ENCODE measurements at places on chromosomes 11 and 22.

DNA sequence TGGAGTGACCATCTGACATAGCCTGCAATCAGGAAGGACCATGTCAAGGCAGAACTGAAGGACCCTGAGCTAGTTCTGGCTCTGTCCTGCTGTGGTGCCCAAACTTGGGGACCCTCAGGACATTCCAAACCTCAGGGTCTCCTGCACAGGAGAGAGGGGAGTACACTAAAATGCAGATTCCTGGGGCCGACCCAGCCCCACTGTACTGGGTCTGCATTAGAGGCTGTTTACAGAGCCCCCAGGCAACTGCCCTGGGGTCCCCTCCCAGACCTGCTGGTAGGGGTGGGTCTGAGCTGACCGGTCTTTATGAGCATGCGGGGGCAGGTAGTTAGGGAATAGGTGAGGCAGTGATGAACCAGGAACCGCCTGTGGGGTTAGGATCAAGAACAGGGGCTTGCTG lies 6.8 kb downstream of the TRPM5 start:
- DNase-seq = no peak

DNA sequence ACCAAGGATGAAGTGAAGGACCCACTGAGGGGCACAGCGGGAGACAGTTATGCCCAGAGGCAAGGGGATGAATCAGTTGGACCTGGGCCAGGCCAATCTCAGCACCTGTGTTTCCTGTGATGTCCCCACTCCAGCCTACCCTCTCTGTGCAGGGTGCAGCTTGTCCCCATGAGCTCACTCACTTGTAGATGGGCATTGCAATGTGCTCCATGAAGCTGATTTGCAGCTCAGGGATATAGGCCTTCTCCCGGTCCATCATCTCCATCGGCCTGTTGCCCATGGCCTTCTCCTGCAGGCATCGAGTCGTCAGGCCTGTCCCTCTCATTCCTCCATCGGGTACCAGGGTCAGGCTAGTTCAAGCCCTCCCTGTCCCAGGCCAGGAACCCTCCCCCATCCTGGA lies 96.2 kb downstream of the PDE2A start:
- no peak for DNase-seq

GRCh38 chr22:25710501-25710900 lies 31.5 kb upstream of the MYO18B start:
- DNase-seq = no peak

- no peak for DNase-seq
Measured at GRCh38 chr11:134069426-134070341, 812 bp downstream of the JAM3 start.

- no peak for DNase-seq
Measured at GRCh38 chr11:40029391-40029790, 1430.1 kb downstream of the LRRC4C start.

GRCh38 chr11:80024119-80024518 lies 583.3 kb upstream of the TENM4 start:
- DNase-seq = no peak

DNA sequence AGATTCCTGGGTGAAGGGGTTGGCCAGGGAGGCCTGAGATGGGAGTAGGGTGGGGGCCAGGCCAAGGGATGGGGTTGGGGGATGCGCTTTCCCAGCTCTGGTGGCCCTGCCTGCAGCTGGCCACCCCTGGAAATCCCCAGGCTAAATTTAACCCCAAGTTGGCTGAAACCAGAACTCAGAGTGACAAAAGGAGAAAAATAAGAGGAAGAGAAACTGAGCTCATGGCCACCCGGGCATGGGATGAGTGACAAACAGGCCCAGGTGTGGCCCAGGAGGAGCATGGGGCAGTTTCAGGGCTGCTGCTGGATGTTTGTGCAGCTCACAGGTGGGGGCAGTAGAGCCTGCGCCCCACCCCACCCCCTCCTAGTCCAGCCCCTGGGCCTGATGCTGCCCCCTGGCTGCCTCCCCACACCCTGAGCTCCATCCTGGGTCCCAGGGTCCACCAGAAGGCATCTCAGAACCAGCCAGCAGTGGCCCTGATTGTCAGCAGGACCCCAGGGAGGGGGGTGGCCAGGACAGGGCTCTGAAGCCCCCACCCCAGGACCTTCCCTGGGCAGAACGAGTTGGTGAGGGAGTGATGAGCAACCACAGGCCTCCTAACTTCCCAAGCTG lies 48.0 kb downstream of the IGLL5 start:
- no peak for DNase-seq

DNA sequence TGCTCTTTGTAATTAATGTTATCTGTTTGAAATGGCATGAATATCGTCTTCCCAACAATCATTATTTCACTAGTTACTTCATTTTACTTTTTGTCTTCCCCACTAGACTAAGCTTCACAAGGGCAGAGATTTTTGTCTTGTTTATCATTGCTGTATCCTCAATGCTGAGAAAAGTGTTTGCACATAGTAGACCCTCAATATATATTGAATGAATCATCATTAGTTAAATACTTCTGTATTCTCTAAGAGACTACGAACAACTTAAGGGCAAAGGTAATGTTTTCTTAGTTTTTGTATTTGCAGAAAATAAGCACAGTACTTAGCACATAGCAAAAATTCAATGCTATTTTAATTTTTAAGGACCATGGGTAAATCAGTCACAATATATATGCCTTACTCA lies 95.9 kb downstream of the CCDC73 start:
- no peak for DNase-seq

DNA sequence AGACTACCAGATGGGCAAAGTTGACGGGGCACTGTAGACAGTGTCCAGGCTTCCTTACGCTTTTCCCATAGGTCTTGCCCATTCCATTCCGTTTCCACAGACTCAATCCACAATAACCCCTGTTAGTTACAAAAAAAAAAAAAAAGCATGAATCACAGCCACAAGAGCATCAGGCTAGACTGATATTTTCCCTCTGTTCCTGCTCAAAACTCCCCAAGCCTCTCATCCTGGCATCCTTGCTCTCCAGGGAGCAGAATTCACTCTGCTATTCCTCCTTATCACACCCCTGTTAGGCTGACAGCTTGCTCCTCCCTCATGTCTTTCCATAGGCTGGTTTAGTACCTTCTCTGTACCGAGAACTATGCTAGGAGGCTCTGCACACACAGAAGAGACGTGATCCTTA lies 42.2 kb downstream of the TMEM123 start:
- DNase-seq = no peak

DNA sequence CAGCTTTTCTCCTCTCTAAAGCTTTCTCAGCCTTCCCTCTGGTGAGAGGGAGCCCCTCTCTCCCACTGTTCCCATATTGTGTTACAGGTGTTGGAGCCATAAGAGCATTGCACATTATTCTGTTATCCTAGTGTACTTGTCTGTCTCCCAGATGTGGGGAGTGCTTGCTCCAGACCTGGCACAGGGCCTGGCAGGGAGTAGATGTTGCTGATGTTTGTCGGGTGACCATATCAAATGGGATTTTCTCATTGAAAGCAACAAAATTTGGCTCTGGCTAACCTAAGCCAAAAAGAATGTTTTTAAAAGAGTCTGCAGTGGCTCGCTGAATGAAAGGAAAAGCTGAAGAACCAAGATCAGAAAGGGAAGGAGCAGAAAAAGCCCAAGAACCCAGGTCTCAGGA lies 41.1 kb downstream of the CYB5R2 start:
- DNase-seq = no peak

- no peak for DNase-seq
Measured at GRCh38 chr11:92101920-92102319, 122.7 kb upstream of the FAT3 start.

- no peak for DNase-seq
Measured at GRCh38 chr11:71397331-71397860, 50.8 kb downstream of the DHCR7 start.

DNA sequence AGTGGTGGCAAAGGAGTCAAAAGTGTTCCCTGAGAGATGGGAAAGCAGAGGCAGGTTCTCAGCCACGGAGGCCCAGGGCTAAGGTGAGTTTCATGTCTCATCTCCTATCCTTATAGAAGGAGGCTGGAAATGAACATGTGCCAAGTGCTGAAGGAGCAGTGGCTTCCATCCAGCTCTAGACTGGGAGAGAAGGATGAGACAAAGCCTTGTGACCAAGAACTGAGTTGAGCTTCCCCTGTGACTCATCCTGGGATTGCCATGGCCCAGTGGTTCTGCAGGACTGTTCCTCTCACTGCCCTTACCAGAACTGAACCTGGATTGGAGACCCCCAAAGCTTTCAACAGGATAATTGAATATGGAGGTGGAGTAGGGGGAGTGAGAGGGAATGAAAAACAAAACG lies 16.7 kb upstream of the OR9Q1 start:
- no peak for DNase-seq

DNA sequence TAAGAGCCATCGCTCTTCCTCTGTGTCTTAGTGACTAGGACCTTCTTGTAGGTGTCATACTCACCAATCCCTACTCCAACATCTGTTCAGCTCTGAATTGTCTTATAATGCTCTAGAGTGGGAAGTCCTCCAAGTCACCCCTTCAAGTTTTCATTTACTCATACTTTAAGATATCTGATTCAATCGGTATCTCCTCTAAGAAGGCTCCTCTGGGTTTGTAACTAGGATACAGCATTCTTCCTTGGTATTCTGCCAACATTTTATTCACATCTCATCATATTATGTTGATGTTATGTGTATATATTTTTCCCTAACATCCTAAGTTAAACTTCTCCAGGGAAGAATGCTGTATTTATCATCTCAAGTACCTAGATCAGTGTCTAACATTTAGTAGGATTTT lies 662.1 kb downstream of the NTM start:
- DNase-seq = no peak

DNA sequence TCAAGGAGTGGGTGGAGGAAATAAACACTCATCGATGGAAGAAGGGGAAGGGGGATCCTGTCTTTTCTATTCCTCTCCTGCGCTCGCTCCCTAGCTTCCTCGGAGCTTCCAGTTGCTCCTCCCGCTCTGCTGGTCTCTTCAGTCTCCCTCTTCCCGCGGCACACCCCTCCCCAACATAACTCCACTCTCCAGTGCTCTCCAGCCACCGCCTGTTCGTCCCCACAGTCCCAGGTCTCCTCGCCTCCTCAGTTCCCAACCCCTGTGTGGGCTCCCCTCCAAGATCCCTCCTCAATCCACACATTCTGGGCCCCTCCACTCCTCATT lies 438 bp downstream of the ZW10 start:
- DNase-seq = no peak

DNA sequence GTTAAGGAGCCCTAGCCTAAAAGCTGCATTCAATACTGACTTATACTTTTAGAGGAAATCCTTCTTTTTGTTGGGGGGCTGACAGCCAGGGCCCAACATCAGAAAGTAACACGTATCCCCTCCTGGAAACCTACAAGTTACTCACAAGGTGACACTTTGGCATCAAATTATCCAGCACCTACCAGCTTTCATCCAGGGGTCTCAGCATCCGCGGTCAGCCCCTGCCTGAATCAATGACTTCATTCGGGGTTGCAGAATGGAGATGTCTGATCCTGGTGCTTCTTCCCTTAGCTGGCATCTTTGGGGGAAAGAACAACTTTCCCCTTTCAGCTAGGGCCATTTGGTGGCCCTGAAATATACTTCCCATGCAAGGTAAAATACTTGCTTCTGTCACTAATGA lies 5.3 kb upstream of the NAP1L4 start:
- no peak for DNase-seq

DNA sequence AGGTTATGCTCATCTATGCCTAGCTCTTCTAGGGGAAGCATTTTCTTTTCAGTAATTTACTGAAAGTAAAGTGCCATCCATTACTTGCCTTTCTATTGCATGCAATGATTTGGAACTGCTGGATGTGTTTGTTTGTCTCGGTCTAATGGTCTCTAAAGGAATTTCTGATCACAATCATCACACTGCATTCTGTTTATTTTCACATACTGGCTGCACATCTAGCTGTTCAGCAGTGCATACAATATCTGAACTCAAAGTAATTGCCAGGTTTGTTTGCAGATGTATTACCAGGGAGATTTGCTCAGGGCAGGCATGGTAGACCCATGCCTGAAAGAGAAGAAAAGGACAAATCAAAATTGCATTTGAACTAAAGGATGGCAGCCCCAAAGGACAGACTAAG lies 36.4 kb upstream of the CWF19L2 start:
- DNase-seq = no peak

DNA sequence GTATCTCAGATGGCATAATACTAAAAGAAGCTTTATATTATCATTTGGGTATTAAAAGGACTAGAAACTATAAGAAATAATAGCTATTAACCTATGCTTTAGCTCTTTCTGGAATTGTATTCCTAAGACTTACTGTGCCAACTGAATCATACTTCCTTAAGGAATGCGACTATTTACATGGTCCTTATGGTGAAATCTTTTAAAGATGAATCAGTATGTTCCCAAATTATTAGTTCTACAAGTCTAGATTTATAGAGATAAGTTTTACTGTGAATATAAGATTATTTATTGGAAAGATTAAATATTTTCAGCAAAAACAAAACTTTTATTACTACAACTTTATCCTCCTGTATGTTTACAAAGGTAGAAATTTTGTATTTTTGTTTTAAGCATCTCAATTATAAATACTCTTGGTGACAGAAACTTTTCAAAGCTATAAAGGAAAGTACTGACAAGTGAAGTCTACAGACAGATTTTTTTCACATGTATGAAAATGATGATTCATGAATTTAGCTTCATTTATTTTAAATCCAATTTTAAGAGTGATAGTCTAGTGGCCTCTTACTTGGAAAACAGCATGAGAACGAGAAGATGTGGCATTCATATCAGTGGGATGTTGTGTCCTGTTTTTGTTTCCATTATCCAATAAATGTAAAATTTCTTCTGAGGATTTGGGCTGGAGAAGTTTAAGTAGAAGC lies 17.8 kb downstream of the KIF18A start:
- DNase-seq = no peak

DNA sequence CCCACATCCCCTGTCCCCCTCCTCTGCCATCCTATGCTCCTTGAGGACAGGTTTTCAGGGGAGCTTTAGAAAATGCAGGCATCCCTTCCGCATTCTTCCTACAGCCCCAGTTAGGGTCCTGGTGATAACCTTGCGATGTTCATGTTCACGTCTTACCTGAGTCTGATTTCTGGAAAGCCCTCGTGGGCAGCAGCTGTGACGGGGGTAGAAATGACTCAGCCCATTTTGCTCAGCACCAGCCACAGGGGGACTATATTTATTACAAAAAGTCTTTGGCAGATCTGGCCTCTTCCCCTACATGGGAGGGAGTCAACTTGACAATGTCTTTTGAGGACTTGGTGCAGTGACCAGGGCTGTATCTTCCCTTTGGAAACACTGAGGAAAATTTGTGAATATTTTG lies 12.3 kb downstream of the PKNOX2 start:
- no peak for DNase-seq

GRCh38 chr11:129813231-129813791 lies 2.3 kb upstream of the TMEM45B start:
- no peak for DNase-seq

GRCh38 chr22:32745251-32745995 lies 56.1 kb upstream of the TIMP3 start:
- DNase-seq = no peak

GRCh38 chr11:2734181-2735052 lies 34.6 kb upstream of the KCNQ1OT1 start:
- DNase-seq = no peak

DNA sequence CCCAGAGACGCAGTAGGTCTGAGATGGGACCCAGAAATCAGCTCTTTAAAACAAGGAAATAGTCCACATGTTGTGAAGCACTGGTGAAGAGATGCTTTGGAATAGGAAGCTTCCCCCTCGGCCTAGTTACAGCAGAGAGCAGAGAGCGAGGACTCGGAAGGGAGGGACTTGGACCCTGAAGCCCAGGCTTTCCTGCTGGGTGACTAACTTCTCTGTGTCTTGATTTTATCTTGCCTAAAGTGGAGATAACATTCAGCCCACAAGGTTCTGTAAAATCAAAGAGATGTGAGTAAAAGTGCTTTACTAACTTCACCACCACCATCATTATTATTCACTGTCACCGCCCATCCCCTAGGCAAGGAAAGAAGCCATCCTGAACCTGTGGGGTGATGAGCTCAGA lies 58.4 kb downstream of the THAP12 start:
- no peak for DNase-seq

GRCh38 chr11:124869331-124869730 lies 4.1 kb downstream of the ROBO3 start:
- DNase-seq = no peak

Measured in effector CD8-positive, alpha-beta T cell (primary cell).